ENCODE measurements at places on chromosomes 5 and 9. TPM values are rescaled to one million over a fixed set of nuclear protein-coding genes. Genes with fewer than 3 reads are reported as not detected.

- H3K4me1 ChIP-seq: no peaks in the 10 kb centered on the region
- H3K4me3 ChIP-seq: no peak overlapping the region
- no peak overlapping the region for H3K27ac ChIP-seq
- H3K36me3 ChIP-seq: no peaks in the 10 kb centered on the region
Observed at GRCh38 chr5:144237851-144238250, 67.2 kb downstream of the KCTD16 start.

GRCh38 chr5:119879446-119879845, 250.1 kb downstream of the FAM170A start:
- no peak overlapping the region for H3K4me3 ChIP-seq
- no peaks in the 10 kb centered on the region for H3K4me1 ChIP-seq
- no peak overlapping the region for H3K27ac ChIP-seq
- no peak for DNase-seq

DNA sequence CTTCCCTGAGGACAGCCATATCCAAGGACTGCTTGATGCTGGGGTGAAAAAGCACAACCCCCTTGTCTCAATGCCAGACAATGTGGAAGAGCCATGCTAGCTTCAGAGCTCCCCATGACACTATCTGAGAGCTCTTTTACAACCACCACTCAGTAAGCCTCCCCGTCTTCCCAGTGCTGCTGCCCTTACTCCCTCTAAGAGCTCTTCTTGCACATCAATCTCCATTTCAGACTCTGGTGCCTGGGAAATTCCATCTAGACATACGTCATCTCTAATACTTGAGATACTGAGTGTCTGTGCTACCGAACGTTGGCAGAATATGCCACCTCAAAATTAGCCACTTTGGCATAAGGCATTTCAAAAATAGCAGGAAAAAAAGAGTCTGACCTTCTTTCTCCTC, 94.5 kb downstream of the EDIL3 start:
- H3K27me3 ChIP-seq: no peaks in the 10 kb centered on the region
- H3K4me3 ChIP-seq: no peak overlapping the region

- no peaks in the 10 kb centered on the region for H3K4me1 ChIP-seq
- H3K4me3 ChIP-seq: no peak overlapping the region
- no peaks in the 10 kb centered on the region for H3K36me3 ChIP-seq
- no peaks in the 10 kb centered on the region for H3K27me3 ChIP-seq
- no peak overlapping the region for H3K27ac ChIP-seq
Observed at GRCh38 chr9:93667006-93667405, 90.6 kb downstream of the PHF2 start.

DNA sequence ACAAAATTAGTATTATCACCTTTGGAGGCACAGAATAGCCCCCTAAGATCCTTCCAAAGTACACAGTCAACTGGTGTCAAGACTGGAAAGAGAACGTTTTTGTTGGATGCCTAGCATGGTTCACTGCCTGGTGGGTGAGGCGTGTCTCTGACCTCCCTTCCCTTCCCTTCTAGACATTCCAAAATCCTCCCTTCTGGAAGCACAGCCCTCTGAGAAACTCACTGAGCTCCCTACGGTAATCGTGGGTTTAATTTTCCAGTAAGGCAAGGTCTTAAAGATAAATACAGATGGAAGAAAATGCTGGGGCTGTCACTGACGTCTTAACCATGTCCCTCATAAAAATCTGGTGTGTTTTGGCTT, 138.8 kb downstream of the LIFR start:
- no peak overlapping the region for H3K27ac ChIP-seq
- H3K27me3 ChIP-seq: no peaks in the 10 kb centered on the region
- no peak overlapping the region for H3K4me3 ChIP-seq
- DNase-seq: no peak

GRCh38 chr5:65895891-65896290, 30.5 kb upstream of the ERBIN start:
- DNase-seq: no peak
- no peaks in the 10 kb centered on the region for H3K27me3 ChIP-seq
- no peaks in the 10 kb centered on the region for H3K36me3 ChIP-seq
- no peak overlapping the region for H3K4me3 ChIP-seq
- H3K4me1 ChIP-seq: no peaks in the 10 kb centered on the region

- no peaks in the 10 kb centered on the region for H3K27me3 ChIP-seq
- no peak overlapping the region for H3K27ac ChIP-seq
- H3K4me1 ChIP-seq: no peaks in the 10 kb centered on the region
- DNase-seq: no peak
- H3K36me3 ChIP-seq: no peaks in the 10 kb centered on the region
Observed at GRCh38 chr5:172147857-172148256, 40.2 kb downstream of the STK10 start.

- no peak overlapping the region for H3K27ac ChIP-seq
- no peak for DNase-seq
- no peaks in the 10 kb centered on the region for H3K27me3 ChIP-seq
Observed at GRCh38 chr9:112873773-112874405, 16.8 kb downstream of the SLC46A2 start.

- H3K27ac ChIP-seq: no peak overlapping the region
- H3K4me3 ChIP-seq: no peak overlapping the region
- no peaks in the 10 kb centered on the region for H3K27me3 ChIP-seq
- no peaks in the 10 kb centered on the region for H3K4me1 ChIP-seq
Observed at GRCh38 chr5:33338336-33339110, 102.2 kb upstream of the TARS1 start.

DNA sequence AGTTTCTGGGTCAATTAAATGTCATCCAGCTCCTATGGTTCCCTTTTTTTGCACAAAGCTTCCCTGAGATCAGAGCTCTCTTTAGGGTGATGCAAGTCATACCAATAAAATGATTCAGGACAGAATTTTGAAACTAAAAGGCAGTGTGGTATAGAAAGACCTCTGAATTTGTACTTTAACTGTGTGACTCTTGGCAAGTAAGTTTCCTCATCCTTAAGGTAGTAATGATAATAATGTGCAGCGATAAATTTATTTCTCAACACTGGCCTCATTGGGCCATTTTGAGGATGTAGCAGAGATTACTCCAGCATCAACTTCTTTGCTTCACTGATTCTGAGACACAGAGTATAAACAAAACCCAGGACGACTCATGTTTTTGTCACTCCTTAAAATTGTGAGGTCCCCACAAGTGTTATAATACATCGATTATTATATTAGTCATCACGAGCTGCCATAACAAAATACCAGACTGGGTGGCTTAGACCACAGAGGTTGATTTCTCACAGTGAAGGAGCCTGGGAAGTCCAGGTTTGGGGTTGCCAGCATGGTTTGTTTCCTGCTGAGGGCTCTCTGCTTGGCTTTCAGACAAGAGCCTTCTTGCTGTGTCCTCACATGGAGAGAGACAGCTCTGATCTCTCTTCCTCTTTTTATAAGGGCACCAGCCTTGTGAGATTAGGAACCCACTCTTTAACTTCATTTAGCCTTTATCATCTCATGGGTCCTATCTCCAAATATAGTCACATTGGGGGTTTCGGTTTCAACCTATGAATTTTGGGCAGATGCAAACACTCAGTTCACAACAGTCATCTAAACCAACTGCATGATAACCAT, 293.0 kb downstream of the ZNF608 start:
- no peaks in the 10 kb centered on the region for H3K4me1 ChIP-seq
- no peak overlapping the region for H3K27ac ChIP-seq
- H3K27me3 ChIP-seq: no peaks in the 10 kb centered on the region
- no peak overlapping the region for H3K4me3 ChIP-seq
- DNase-seq: no peak
- no peaks in the 10 kb centered on the region for H3K36me3 ChIP-seq

DNA sequence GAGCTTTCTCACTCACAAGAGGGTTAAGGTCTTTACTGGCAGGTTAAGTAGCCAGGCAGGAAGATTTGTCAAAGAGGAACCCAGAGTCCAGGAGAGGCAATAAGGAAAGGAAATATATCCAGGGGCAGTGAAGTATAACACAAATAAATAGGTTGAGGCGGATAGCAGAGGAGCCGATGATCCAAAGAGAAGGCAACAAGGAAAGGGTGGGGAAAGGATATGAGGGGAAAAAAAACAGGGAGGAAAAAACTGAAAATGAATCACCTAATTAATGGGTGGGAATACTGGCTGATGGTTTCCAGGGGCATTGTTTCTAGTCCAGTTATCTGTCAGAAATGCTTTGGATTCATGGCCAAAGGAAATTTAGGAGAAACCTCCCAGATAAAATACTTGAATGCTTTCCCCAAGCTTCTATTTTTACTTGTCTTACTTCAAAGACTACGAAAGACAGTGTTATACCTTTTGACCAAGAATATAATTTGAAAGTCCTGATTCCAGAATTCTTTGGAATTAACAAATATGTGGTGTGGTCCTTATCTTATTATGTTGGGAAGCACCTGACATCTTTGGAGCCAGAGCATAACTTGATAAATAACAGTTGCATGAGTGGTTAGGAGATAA, 146.5 kb downstream of the AOPEP start:
- peak; percentile 65 for DNase-seq
- no peaks in the 10 kb centered on the region for H3K27me3 ChIP-seq
- peaks cover 4% of the 10 kb centered on the region for H3K4me1 ChIP-seq

Gene CDX1
- total RNA-seq: 0.34 TPM

Gene ST6GALNAC6
- total RNA-seq: 133 TPM

Gene MARCOL
- total RNA-seq: not detected

Data from uterus (tissue), 4 donors.